ENCODE measurements at places on chromosomes 5 and 9. TPM values are rescaled to one million over a fixed set of nuclear protein-coding genes. Genes with fewer than 3 reads are reported as not detected.

The CATSPER3 gene
- total RNA-seq = 0.46 TPM

The AOPEP gene
- 6.8 TPM for total RNA-seq

The F2RL2 gene
- not detected for total RNA-seq

The COL15A1 gene
- total RNA-seq = 0.06 TPM

The STK32A gene
- not detected for total RNA-seq
